Stimulated activated CD4-positive, alpha-beta T cell treated with anti-CD3 and anti-CD28 coated beads, Interleukin-12 subunit alpha, Interleukin-12 subunit beta, amount 100 ng/mL, for 48 hours (primary cell): ENCODE measurements at places on chromosomes 6 and 20.

GRCh38 chr6:45521226-45521625 lies 143.5 kb upstream of the SUPT3H start:
- no peak for DNase-seq

DNA sequence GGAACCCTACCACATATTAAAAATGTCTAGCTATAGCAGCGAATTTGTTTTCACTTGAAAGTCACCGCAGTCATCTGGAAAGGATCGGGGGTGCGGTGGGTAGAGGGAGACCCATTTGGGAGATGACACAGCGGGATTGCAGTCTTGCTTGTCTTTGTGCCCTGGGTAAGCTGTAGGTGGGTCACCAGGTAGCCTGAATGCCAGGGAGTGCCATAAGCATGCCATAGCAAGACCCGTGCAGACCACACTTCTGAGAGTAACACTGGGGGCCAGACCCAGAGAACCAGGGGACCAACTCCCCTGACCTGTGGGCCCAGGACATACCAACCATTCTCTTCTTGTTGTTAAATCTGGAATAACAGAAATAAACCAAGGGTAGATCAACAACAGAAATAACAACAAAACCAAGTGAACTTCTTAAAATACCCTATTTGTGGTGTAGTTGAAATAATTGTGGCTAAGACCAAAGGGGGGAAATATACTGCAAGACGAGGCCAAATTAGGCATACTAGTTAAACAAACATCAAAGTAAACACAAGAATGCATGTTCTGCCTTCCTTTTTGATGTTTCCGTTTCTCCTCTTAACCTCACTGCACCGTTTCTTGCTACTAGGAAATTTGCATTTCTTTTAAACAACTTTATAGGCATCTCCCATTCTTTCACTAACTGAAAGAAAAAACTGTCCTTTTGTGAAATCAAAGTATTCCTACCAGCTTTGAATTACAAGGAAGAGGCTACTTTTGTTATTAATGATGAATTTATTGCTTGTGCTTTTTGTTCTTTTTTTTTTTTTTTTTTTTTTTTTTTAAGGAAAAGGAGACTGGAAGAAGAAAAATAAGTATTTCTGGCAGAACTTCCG lies 128.2 kb downstream of the SASH1 start:
- no peak for DNase-seq

DNA sequence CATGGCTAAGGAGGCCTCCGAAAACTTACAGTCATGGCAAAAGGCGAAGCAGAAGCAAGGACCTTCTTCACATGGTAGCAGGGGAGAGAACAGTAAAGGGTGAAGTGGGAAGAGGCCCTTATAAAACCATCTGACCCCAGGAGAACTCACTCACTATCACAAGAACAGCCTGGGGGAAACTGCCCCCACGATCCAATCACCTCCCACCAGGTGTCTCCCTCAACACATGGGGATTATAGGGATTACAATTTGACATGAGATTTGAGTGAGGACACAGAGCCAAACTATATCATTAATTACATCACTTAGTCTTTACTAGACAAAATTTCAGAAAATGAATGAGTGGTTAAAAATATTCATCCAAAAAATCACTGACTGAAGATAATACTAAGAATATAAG lies 453.6 kb downstream of the COL12A1 start:
- DNase-seq, result no peak

DNA sequence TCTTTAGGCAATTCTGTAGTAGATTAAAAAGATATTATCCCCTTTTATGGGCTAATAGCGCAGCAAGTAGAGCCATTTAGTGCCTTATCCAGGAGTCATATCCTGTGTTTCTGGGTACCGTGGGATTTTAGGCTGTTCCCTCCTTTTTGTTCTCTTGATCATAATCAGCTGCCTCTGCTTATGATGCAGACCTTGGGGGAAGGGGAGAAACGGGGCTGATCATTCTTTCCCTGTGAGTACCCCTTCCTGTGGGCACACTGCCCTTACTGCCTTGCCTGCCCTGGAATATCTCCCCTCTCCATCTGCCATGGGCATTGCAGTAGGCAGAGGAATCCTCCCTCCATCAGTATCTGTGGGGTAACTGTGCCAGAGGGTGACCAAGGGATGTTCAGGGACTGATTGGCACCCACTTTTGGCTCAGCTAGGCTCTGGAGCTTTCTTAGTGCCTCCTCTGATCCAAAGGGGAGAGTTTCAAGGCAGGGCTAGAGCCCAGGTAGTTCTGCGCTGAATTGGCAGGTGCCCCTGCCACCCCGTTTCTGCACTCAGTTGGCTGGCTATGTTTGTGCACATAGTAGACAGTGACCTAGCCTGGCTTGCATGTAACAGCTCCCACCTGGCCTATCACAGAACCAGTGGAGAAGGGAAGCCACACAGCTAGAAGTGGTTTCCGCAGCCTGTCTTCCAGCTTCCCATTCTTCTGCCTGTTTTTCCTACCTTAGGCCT lies 103.3 kb downstream of the FIG4 start:
- no peak for DNase-seq

- DNase-seq, result no peak
Observed at GRCh38 chr20:64149141-64149540, 15.1 kb upstream of the MYT1 start.

- DNase-seq, result no peak
Observed at GRCh38 chr6:33192671-33193602, 670 bp upstream of the COL11A2 start.

DNA sequence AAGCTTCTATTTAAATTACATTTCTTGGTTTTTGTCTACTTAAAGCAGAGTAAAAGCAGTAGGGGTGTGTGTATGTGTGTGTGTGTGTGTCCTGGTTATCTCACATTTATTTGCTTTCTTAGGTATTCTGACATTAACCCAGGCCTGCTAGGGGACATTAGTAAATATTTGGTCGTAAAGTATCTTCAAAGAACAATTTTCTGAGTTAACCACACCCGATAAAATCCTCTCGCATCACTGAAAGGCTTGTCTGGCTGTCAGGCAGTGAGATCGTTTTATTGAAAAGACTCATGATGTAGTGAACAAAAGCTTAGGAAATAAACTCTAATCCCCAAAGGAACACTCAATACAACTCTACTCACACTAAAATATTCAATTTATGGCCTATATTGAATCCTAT lies 77.9 kb downstream of the ZNF217 start:
- no peak for DNase-seq

- DNase-seq, result no peak
Observed at GRCh38 chr6:89117211-89118108, at the start of gene SRSF12. TSS of gene SRSF12 (minus strand) at chr6:89118071. CDS start at chr6:89117887, 184 bp downstream.

- no peak for DNase-seq
Observed at GRCh38 chr20:25116739-25117458, 35.0 kb upstream of the VSX1 start.

DNA sequence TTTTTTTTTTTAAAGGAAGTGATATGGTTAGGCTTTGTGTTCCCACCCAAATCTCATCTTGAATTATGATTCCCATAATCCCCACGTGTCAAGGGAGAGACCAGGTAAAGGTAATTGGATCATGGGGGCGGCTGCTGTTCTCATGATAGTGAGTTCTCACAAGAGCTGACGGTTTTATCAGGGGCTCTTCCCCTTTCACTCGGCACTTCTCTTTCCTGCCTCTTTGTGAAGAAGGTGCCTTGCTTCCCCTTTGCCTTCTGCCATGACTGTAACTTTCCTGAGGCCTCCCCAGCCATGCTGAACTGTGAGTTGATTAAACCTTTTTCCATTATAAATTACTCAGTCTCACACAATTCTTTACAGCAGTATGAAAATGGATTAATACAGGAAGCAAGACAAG lies 64.3 kb downstream of the ZFP64 start:
- no peak for DNase-seq

DNA sequence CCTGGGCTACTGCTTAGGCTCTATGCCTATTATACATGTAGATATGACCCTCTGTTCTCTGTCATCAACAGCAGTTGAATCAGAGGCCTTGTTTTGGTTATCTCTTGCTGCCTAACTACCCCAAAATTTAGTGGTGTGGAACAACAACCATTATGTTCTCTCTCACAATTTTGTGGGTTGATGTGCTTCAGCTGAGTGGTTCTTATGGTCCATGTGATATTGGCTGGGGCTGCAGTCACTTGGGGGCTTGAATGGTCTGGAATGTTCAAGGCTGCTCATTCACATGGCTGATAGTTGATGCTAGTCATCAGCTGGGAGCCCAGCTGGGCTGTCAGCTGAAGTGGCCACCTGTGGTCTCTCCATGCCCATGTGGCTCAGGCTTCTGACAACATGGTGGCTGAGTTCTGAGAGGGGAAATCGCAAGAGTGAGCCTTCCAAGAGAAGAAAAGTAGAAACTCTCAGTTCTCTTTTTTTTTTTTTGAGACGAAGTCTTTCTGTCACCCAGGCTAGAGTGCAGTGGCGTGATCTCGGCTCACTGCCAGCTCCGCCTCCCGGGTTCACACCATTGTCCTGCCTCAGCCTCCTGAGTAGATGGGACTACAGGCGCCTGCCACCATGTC lies 47.8 kb downstream of the SHLD1 start:
- DNase-seq, result no peak
